ENCODE measurements at places on chromosomes 2 and 18.

DNA sequence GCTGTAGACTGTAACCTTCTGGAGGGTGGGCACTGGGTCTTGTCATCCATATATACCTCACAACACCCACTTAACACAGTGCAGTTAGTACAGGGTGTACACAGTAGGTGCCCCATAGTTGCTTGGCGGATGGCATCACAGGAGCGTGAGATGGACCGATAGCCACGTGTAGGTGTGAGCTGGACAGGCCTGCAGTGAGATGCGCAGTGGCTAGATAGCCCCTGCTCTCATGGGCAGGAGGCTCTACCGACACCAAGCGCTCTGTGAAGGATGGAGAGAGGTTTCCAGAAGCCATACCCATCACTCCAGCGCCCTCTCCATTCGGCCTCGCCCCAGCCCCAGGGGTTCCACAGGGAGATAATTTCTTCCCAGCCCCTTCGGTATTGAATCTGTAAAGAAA lies 49.5 kb downstream of the CAPN13 start:
- DNase-seq: no peak

- no peak for DNase-seq
These were observed 876 bp upstream of the CAVIN2 start for GRCh38 chr2:191847764-191848163.

- no peak for DNase-seq
These were observed 230.5 kb upstream of the THSD7B start for GRCh38 chr2:136534811-136535210.

GRCh38 chr18:41864216-41864615 lies 90.8 kb upstream of the PIK3C3 start:
- no peak for DNase-seq

GRCh38 chr2:84874381-84875212 lies 6.3 kb downstream of the TRABD2A start:
- no peak for DNase-seq

- DNase-seq: no peak
These were observed 24.9 kb upstream of the GALNT3 start for GRCh38 chr2:165818920-165819319.

- DNase-seq: no peak
These were observed 2.2 kb upstream of the IWS1 start for GRCh38 chr2:127528487-127528886.

GRCh38 chr2:191566344-191566743 lies 111.6 kb upstream of the NABP1 start:
- DNase-seq: peak; percentile 61

GRCh38 chr2:38783586-38783985 lies 5.6 kb downstream of the GEMIN6 start:
- no peak for DNase-seq

GRCh38 chr2:7884338-7884737 lies 797.5 kb upstream of the ID2 start:
- DNase-seq: no peak

DNA sequence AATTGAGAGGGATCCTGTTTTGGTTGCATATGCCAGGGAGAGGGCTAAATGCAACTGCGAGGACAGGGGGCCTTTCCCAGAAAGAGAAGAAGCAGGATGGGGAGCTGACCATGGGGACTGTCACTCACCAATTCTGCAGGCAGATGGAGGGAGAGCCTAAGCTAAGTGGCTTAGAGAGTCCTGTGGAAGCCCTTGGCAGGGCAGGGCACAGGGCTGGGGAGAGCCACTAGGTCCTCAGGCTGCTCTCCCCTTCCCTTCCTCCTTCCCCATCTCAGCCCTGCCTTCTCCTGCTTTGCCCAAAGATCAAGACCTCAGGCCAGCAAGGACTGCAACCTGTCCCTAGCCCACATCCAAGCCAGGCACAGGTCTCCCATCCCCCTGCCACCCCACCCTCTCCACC lies 24.4 kb upstream of the CATIP start:
- DNase-seq: no peak

- no peak for DNase-seq
These were observed 38.0 kb downstream of the KCNE4 start for GRCh38 chr2:223090039-223090438.

DNA sequence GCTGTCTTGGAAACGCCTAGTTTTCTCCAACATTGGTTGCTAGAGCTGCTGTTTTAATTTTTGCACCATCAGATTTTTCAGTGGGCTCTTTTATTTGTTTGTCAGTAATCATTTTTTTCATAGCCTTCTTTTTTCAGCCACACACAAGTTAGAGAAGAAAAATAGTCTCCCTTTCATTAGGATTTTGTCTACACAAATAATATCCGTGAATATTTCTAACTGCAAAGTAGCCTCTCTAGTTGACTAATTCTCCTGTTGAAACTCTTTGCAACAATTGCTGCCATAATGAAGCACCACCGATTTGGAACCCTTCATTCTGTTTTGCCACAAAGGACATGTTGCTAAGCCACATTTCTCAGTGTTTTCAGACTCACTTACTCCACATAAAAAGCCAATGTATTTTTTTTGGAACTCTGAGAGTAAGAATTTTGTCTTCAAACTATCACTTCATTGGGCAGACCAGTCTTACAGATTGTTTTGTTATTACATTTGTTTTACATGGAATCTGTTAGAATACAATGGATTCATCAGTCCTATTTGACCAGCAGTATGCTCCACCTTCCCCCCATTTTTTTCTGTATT lies 9.6 kb downstream of the KCNJ3 start:
- no peak for DNase-seq

- no peak for DNase-seq
These were observed 99.4 kb downstream of the CRIM1 start for GRCh38 chr2:36455011-36455410.

- no peak for DNase-seq
These were observed 180.2 kb downstream of the THADA start for GRCh38 chr2:43415592-43415991.

DNA sequence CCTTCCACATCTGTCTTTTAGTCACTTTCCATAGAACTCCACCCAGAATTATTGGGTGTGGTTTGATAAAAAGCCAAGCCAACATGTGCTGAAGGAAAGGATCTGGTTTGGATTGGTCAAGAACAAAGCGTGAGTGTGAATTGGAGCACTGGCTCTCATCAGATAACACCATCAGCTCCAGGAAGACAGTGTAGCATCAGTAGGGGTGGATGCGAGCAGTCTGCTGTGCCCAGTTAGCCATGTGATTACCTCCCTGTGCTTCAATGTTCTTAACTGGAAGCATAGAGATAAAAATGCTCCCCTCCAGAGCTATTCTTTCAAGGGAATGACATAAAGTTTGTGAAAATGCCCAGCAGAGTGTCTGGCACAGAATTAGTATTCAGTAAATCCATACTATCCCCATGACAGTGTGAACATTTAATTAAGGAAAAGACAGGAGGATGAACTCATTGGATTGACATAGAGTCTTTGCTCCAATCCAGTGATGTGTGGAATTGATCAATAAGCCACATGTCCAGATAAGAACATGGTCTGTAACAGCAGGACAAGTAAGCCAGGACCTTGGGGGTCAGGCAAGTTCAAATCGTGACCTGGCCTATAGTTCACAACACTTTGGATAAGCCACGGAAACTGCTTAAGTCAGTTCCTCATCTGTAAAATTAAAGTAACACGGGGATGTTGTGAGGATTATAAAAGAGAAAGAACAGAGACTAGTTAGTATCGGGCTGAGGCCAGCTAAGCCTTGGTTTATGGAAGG lies 68.0 kb downstream of the FAM124B start:
- DNase-seq: peak; percentile 13

DNA sequence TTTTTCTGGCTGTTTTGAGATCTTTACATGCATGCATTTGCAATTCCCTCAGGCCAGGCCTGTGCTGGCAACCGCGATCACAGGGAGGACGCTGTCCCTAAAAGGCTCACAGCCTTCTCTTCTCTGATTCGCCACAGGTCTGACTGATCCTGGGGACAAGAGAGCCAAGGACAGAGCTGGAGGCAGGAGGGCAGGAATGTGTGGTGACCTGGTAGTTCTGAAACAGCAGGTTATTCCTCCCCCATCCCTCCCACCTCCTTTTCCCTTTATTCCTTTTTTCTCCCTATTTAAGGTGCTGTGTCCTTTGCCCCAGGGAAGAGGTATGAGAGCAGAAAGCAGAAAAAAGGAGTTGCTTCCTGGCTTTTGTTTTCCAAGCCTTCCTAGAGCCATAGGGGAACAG lies 21.9 kb downstream of the TMEM177 start:
- DNase-seq: no peak

- DNase-seq: no peak
These were observed 71.4 kb downstream of the SEPTIN10 start for GRCh38 chr2:109542384-109542783.

DNA sequence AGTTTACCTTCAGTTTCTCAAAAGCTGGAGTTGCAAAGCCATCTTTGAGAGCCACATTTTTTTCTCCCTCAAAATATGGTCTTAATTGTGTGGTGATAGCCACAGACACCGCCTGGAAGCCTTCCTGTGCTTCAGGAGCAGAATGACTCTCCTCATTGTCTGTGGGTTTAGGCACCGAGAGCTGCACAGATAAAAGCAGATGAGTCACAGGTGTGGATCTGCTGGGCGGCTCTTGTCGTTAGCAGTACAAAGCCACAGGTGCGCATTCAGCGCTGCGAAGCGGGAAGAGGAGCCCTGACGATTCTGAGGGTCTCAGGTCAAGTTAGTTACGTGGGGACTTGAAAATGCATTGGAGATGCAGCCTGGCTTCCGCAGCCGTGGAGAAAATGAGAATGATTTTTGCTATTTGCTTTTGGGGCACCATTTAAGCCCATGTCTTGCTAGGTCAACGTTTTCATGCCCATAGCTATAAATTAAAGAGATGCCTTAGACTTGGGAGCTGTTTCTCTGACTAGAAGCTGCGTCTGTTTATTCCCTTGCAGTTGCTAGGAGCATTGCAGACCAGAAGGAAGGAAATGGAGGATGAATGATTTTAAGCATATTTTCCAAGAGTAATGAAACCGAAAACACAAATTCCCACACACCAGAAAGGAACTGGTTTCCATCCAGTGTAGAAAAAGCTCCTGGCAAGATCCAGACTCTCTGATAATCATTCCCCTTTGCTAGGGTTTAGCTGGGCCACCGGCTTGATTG lies 51.5 kb downstream of the KLHL29 start:
- DNase-seq: peak; percentile 57

Data from epithelial cell of esophagus (primary cell).